ENCODE measurements at places on chromosomes 13 and 19.

DNA sequence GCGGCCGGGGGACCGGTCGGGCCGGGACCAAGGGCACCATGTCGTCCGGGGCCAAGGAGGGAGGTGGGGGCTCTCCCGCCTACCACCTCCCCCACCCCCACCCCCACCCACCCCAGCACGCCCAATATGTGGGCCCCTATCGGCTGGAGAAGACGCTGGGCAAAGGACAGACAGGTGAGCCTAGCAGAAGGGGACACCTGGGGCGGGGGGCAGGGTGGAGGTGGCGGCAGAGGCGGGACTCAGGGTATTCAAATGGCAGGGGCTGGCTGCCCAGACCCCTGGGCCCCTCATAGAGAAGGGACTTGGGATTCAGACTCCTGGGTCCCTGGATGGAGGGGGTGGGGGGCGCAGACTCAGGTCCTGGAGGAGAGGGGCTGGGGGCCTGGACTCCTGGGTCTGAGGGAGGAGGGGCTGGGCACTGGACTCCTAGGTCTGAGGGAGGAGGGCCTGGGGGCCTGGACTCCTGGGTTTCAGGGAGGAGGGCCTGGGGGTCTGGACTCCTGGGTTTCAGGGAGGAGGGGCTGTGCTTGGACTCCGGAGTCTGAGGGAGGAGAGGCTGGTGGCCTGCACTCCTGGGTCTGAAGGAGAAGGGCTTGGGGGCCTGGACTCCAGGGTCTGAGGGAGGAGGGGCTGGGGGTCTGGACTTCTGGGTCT is 735 bp downstream of the BRSK1 start:
- DNase-seq = no peak

- DNase-seq = no peak
Measured at GRCh38 chr13:95684418-95684817, 7.5 kb downstream of the DNAJC3 start.

DNA sequence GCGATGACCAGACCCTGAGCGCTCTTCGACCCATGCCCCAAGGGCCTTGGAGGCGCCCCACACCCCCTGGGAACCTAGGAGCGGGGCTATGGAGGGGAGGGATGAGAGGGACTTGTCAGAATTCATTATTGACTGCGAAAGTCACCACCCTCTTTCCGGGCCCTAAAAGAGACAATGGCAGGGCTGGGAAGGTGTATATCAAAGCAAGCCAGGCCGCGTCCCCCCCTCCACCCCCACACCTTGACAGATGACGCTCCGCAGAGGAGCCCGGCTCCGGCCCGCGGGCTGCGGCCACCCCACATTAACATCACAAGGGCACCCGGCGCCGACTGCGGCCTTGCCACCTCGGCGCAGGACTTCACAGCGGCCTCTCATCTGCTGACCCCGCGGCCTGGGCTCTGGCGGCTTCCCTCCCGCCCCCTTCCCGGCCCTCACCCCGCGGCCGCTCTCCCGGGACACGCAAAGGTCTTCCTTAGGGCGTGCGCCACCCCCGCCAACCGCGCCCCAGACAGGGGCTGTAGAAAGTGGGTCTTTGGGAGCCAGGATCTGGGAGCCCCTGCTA is 2.4 kb downstream of the CDX2 start:
- no peak for DNase-seq

- DNase-seq = no peak
Measured at GRCh38 chr19:16585808-16586476, 13.7 kb upstream of the SLC35E1 start.

DNA sequence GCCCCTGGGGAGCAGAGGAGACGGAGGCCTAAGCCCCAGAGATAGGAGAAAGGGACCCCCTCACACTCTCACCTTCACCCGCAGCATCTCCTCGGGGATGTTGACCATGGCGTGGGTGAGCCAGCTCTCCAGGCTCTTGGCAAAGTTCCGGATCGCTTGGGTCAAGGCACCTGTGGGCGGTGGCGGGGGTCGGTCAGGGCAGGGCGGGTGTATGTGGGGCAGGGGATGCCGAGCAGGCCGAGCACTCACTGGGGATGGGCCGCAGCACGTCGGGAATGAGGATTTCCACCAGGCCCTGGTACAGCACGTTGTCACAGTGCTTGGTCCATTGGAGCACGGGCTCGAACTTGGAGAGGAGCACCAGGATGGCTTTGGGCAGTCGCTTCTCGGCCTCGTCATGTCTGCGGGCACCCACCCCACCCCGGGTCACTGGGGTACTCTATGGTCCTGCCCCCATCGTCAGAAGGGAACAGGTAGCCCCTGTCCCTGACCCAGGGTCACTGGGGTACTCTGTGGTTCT is 13.1 kb downstream of the DCAF15 start:
- DNase-seq = no peak

GRCh38 chr19:8323781-8324185 is 2.5 kb downstream of the RPS28 start:
- DNase-seq = no peak

GRCh38 chr19:718991-719512 is 10.3 kb downstream of the PALM start:
- no peak for DNase-seq

GRCh38 chr19:35743640-35744429 is 1.4 kb downstream of the U2AF1L4 start:
- DNase-seq = no peak

All from RCC 7860 (cell line).